ENCODE measurements at places on chromosomes 6 and 20.

DNA sequence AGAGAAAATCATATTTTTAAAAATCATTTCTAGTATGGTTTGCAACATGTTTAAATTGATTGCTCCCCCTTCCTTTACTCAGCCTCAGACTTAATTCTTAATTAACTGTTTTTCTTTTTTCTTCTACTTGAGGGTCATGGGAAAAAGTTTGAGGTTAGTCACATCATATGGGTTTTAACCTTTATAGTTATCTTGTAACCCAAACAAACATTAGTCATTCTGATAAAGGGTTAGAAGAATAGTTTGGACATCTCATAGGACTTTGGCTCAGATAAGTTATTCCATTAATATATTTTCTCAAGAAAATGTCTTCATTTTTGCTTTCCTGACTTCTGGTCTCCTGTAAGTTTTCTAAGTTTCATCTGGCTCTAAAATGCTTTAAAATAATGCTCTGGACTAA lies 34.5 kb upstream of the TSPYL1 start:
- no peak for DNase-seq

DNA sequence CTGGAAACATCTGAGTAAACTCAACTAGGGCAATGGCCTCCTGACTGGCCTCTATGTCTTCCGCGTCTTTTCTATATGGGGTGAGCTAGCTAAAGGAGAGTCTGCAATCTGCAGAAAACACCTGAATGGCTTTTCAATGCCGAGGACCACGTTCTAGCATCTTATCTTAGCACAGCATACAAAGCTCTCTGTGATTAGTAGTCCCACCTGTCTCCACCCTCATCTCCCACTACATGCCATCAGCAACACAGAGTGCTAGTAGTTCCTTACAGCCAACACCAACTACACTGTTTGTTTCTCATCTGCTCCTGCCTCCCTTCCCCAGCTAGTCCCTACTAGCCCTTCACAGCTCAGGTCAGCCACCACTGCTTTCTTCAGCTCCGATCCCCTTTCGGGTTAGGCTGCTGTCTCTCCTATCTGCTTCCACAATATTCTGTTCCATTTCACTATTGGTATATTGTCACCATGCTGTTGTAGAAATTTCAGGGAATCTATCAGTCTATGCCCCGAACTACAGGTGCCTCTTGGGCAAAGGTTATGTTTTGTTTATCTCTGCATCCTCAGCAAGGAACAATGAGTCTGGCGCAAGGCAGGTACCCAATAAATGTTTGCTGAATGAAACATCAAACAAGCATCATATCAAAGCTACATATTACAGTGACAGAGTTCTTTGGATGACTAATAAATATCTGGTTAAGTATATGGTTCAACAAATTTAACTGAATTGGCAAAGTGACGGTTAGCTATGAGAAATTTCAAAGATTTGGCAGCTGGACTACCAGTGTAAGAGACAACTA lies 12.2 kb downstream of the LYRM4 start:
- no peak for DNase-seq

DNA sequence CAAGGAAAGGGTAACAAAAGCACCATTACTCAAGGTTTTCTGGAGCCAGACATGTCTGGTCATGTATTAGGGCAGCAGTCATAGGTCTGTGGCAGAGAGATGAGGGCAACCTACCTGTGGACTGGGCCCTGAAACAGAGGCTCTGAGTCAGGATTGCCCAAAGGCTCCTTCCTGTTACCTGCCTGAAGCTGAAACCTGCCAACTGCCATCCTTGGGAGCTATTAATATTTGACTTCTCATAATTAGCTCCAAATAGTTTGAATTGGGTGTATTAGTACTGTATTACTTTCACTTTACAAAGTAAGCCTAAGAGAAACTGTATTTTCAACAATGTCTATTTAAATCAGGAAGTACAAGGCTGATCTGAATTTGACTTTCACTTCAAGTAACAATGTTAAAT lies 72.0 kb upstream of the TBX18 start:
- no peak for DNase-seq

GRCh38 chr20:53222932-53223331 lies 250.8 kb downstream of the TSHZ2 start:
- DNase-seq = no peak

- DNase-seq = no peak
These were observed 16.8 kb upstream of the SIRPB1 start for GRCh38 chr20:1636621-1637020.

DNA sequence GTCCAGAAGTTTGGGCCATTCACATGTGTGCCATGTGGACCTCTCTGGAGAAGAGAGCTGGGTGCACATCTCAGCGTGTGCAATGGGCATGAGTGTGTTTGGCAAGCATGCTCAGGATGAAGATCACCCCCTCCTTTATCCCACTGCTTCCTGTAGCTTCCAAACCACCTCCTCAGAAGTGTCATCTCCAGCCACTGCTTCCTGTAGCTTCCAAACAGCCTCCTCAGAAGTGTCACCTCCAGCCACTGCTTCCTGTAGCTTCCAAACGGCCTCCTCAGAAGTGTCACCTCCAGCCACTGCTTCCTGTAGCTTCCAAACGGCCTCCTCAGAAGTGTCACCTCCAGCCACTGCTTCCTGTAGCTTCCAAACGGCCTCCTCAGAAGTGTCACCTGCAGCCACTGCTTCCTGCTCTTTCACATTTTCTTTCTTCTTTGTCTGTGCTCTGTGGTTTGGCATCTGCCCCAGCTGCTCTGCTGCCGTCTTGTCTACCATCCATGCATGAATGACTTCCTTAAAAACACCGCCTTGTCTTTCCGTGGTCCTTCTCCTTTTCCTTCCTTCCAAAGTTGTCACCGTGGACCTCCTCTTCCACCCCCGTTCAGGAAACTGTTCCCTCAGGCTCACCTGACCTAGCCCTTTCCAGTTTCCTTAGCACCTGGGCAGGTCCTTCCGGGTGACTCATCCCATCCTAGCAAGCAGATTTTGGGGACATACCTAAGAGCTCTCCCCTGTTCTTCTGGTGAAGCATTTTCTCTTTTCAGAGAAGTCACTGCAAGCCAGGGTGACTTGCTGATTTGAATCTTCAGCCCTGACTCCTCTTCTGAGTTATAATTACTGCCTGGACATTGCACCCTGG lies 43.5 kb upstream of the TIAM2 start:
- no peak for DNase-seq

GRCh38 chr6:109048670-109049415 lies 45.8 kb downstream of the SESN1 start:
- DNase-seq = no peak

GRCh38 chr20:14580418-14581074 lies 243.1 kb upstream of the FLRT3 start:
- DNase-seq = peak; percentile 54

DNA sequence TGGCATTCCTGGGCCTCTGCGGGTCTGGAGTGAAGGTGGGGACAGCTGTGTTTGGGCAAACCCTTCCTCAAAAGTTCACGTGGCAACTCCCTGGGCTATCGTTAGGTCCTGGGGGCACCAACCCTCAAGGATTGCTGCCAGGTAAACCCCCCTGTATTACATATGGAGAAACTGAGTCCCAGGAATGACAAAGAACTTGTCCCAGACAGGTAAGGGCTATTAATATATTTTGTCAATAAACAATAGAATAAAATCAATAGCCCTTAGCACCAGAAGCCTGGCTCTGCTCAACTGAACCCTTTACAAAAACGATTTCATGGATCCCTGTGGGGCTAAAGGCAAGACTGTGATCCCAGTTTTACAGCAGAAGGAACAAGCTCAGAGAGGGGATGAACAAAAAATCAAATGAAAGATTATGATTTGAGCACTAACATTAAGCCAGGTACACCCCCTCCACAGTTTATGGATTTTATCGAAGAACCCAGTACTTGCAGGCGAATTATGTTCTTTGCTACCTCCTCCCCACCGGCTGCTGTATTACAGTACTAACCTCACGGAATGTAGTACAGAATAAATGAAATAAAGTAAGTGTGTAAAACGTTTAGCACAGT lies 2.7 kb downstream of the ID1 start:
- no peak for DNase-seq

DNA sequence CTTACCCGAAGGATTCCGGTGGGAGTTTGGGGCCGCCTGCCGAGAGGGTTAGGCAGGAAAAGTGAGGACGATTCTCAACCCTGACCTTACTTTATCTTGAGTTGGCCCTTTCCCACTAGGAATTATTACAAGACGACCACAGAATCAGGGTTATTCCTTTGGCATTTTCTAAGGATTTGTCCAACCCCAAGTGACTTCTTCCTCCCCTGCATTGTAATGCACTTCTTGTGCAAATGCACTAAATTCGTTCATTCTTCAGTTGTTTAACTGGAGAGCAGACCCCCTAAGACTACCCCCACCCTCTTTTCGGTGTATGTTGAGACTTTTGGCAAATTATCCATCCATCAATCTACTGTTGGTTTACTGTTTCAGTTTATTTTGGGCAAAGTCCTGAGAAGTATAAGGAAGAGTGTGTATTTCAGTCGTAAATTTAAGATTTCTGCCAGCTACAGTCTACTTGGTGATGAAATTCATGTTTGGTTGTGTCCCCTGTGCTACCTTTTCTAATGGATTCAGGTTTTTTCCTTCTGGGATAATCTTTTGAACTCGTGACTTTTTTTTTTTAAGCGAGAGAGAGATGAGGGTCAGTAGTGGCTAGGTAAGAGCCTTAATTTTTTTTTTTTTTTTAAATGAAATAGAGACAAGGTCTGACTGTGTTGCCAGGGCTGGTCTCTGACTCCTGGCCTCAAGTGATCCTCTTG lies 611 bp upstream of the TMEM217 start:
- DNase-seq = no peak

- DNase-seq = no peak
These were observed 140.8 kb downstream of the VEGFA start for GRCh38 chr6:43910638-43911353.

- DNase-seq = no peak
These were observed 16.9 kb downstream of the MAFB start for GRCh38 chr20:40672095-40672494.

- DNase-seq = no peak
These were observed 560 bp downstream of the YTHDF1 start for GRCh38 chr20:63215101-63216040.

DNA sequence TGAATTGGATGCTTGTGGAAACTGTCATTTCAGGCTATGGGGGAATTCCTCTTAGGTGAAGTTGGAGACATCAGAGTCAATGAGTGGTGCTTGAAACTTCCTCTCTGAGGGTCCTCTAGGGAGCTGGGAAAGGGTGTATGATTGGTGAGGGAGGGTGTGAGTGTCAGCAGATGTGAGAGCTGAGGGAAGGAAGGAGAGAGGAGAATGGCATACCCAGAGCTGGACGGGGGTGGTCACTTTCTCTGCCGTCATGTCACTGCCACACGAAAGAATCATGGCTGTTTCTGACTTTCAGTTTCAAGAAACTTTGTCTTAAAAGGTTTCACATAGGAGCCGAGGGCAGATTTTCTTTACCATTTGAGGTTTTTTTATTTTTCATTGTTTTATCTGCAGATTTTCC lies 50.3 kb downstream of the DEK start:
- no peak for DNase-seq

DNA sequence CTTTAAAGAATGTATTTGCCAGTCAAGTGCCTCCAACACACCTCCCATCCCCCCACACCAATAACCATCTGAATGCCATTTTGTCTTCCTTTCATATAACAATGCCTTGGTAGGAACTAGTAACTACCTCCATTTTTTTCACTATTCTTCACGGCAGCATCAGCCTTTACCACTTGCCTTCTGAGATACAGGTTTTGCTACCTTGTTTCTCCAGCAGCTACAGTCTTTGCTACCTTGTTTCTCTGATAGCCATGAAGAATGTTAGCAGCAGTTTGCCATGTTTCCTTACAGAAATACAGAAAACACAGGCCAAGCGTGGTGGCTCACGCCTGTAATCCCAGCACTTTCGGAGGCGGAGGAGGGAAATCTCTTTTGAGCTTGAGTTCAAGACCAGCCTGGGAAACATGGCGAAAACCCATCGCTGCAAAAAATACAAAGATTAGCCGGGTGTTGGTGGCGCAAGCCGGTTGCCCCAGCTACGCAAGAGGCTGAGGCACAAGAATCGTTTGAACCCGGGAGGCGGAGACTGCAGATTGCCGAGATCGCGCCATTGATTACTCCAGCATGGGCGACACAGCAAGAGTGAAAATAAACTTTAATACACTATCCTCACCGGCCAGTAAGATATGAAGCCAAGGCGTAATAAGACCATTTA lies 100.9 kb downstream of the HFE start:
- no peak for DNase-seq

DNA sequence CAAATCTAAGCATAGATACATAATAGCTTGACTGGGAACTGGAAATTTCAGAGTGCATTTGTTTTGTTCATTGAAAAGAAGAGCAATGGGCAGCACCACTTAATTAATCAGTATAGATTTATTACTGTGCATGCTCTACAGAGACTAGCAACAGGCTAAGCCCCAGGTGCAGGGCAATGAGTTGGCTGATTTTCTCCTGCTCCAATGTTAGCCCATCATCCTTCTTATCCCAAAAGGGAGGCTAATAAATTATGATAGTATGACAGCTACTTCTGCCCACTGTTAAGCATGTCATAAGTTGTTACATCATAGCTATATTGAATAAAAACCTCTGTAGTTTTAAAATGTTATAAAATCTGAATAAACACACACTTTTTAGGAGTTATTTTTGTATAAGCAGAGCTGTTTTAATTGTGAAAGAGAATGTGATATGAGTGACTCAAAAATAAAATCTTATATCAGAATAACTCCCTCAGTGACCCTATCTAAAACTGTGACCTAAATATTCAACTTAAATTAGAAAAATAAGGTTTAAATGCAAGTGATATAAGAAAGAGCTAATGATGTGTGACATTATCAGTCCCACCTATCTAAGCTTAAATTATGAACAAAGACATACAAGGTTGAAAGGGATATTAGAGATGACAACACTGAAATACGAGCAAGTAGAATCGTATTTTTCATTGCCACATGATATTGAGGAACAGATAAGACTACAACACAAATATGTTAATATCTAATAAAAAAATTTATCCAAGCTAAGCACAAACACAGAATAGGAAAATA lies 967.3 kb upstream of the ADGRB3 start:
- DNase-seq = no peak

DNA sequence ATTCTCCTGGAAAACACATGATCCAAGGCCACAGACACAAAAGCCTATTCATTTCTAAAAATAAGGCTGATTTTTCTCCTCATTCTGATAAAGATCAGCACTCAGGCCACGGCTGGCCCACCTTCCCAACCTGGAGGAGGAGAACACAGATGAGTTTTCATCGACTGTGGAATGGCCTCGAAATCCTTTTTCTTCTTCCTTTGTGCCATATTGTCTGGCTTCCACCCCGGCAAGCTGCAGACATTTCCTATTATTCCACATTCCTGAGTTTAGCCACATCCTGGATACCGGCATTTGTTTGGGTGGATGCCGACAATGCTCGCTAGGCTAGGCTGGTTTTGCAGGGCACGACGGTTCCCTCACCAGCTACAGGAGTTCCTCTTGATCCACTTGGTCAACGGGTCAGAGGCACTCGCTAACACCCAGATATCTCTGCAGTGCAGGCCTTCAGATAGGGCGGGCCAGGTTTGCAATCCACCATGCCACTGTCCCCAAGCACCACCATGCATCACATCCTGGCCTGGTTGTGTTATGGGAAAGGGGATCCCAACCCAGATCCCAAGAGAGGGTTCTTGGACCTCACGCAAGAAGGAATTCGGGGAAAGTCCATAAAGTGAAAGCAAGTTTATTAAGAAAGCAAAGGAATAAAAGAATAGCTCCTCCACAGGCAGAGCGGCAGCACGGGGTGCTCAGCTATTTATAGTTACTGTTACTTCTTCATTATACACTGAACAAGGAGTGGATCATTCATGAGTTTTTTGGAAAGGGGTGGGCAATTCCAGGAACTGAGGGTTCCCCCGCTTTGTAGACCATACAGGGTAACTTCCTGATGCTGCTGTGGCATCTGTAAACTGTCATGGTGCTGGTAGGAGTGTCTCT lies 4.2 kb upstream of the CTSZ start:
- DNase-seq = no peak

All from NCI-H2171 (cell line).